Activated CD4-positive, CD25-positive, alpha-beta regulatory T cell (primary cell): ENCODE measurements at places on chromosomes 16 and 17.

GRCh38 chr17:41107941-41108450 is 2.8 kb downstream of the KRTAP4-9 start:
- DNase-seq: no peak

DNA sequence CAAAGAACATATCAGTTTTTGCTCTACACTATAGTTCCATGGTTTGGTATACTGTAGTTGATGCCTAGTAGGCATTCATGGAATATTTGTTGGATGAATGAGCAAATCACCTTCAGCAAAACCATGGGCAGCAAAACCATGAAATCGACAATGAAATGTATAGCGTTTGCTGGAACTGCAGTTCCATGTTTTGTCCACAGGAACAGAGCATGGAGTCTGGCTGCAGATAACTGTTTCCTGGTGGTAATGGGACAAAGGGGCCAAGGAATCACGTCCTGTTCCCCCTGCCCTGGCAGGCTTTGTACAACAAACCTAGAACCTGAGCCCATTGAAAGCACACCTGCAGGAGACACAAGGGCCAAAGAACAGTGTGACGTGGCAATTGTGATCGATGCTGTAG is 101.1 kb downstream of the USP31 start:
- DNase-seq: no peak

DNA sequence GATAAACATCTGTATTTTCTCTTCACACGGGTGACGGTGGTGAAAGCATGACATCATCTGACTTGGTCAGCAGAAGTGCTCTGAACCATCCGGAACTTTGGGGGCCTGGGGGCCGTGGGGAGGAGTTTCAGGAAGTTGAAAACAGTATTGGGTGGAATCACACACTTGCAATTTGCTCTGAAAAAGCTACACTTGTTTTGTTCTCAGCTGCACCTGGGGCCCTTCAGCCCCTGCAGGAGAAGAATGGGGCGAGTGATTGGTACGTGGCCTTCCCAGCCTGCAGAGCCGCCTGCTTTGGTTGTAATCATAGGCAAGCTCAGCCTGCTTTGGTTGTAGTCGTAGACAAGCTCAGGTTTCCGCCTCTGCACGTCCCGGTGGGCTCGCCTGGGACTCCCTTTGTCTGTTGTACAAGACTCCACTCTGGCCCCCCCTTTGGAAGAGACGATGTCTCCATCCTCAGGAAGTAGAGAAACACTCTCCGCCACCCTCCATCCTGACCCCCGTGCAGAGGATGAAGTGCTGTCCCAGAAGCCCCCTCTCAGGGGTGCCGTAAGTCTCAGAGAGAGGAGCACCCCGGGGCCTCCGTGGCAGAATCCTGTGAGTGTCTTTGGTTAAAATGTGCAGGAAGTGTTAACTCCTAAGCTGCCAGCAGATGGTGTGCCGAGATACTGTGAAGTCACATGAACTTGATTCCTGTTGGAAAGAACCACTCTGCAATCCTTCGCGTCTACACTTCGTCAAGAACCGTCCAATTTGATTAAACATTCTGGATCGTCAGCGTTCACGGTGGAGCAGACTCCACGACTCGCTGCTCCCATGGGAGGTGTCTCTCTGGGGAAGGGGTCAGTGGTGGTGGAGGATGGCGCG is 5.4 kb downstream of the BANP start:
- peak; percentile 48 for DNase-seq

- DNase-seq: no peak
Measured at GRCh38 chr16:1326391-1326790, 7.1 kb upstream of the BAIAP3 start.

DNA sequence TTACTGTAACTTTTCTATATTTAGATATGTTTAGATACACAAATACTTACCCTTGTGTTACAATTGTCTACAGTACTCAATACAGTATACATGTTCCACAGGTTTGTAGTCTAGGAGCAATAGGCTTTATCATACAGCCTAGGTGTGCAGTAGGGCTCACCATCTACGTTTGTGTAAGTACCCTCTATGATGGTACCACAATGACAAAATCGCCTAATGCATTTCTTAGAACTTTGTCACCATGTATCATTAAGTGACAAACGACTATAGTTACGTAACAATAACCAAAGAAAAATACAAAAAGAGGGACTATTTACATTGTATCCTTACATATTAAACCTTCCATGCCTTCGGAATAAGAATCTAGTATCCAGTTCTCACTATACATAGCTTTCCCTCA is 8.0 kb downstream of the STAT5B start:
- DNase-seq: no peak

- DNase-seq: no peak
Measured at GRCh38 chr16:19113577-19114358, at the start of gene ITPRIPL2. Gene ITPRIPL2 (plus strand): TSS chr16:19113964. CDS start chr16:19114462, 498 bp downstream.
